Brain (organoid and tissue), 16 donors: ENCODE measurements at places on chromosomes 2 and 18.

- DNase-seq = peak; percentile 67
Measured at GRCh38 chr2:98806236-98806697, 75.3 kb upstream of the MGAT4A start.

DNA sequence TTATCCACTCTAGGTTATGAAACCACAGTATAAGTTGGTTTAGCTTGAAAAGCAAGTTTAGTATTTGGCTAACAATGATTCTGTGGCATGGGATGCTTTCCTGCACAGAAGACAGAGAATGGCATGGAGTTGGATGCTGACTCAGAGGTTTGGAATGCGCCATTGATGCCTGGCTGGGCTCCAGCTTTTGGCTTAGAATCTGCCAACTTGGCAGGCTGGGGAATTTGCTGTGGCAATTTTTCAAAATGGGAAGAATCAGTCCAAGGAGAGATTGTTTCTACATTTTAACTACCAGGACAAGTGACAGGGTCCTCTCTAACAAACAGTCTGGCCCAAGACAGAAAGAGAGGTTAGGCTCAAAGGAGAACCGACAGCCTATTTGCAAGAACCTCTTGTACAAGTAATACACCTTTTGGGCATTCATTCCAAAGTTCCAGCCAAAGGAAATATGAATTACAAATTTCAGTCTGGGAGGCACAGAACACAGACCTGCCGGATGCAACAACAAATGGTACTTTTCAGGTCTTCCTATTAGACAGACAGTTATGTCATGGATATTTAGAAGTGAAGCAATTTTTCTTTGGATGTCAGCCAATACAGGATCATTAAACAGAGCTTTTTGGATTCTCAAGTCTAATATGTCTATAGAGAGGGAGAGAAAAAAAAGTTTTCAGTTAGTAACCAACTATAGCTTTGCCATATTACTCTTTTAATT, 1027.7 kb downstream of the TMEM182 start:
- peak; percentile 84 for DNase-seq

DNA sequence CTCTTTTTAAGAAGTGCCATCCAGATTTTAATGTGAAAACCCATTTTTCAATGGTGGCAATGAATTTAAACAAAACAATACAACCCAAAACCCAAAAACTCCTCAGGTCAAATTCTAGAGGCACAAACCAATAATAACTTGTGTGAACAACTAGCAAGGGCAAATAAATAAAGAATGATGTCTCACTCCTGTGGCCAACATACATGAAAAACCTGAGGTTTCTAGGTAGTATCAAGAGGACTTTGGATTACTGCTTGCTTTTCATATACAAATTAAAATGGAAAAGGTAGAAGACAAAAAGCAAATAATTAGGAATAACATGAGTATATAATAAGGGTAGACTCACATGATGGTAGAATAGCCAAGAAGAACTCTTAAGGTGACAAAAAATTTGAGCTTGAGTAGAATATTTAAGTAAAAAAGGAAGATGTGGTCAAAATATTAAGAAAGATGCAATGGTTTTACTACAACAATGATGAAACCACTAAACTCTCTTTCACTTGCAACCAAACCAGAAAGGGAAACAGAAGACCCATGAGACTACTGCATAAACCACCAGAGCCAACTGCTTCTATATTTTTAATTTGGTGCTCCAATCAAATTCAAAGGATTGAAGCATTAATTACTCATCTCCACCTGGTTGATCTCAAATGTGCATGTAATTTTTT, 53.5 kb downstream of the DARS1 start:
- DNase-seq = no peak

DNA sequence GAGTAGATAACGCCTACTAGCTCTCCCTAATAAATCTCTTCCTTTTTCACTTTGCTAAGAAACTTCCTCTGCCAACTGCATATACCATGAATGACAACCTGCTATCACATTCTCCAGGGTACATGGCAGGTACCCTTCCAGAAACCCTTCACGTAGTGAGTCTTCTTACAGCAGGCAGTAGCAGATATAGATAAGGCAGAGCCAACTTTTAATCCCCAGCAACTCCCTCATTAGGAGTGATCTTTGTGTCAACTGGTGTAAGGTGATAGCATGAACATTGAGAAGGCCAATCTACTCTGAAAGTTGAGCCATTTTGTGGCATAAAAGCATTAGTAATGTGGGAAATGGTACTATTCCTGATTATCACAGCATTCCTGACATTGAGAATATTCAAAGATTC, 5.7 kb upstream of the STK17B start:
- DNase-seq = no peak

GRCh38 chr2:135785032-135785431, 43.4 kb downstream of the UBXN4 start:
- no peak for DNase-seq

GRCh38 chr2:126787289-126787688, 111.4 kb upstream of the TEX51 start:
- DNase-seq = no peak

- no peak for DNase-seq
Measured at GRCh38 chr18:80112624-80113248, 3.7 kb downstream of the ADNP2 start.

- peak; percentile 55 for DNase-seq
Measured at GRCh38 chr2:170341684-170342623, 164.0 kb downstream of the MYO3B start.

DNA sequence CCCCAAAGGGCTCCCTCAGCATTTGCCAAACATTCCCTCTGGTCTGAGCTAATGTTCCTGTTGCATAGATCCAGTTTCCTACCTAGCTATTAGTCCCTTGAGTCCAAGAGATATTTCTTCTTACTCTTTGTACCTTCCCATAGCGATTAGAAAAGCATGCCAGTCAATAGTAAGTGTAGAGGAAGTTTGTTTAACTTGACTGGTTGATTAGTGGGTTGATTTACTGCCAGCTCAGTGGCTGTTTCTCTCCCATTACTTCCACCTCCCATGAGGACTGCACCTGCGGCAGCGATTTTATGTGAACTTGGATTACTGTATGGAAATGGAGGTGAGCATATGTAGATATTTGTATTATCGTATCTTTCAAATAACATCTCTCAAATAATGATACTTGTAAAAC, 1748.4 kb upstream of the CELF4 start:
- no peak for DNase-seq

DNA sequence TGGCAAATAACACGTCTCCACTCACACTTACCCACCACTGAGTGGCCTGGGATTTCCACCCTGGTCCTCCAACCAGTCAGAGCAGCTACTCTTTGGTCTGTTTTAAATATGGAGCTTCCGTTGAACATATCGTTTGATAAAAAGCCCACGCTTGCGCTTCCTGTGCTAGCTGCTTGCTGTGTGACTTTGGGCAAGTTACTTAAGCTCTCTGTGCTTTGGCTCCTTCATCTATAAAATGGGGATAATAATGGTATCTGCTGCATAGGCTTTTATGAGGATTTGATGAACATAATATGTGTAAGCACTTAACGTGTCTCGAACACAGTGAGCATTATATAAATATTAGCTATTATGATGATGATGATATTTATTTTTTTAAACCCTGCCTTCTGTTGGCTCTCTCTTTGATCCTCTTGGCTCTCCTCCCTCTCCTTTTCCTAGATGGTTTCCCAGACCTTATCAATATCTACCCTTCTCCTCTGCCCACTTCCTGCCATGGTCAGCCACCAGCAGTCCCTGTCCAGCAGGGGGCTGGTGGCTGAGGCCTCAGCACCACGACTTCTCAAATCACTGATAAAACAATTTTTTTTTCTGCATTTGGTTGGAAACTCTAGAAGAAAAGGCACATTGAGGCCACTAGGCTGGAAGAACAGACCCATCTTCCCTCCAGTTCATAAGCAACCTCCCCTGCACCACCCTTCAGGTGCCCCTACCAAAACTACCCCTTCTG, 191.9 kb downstream of the LOXHD1 start:
- DNase-seq = no peak

DNA sequence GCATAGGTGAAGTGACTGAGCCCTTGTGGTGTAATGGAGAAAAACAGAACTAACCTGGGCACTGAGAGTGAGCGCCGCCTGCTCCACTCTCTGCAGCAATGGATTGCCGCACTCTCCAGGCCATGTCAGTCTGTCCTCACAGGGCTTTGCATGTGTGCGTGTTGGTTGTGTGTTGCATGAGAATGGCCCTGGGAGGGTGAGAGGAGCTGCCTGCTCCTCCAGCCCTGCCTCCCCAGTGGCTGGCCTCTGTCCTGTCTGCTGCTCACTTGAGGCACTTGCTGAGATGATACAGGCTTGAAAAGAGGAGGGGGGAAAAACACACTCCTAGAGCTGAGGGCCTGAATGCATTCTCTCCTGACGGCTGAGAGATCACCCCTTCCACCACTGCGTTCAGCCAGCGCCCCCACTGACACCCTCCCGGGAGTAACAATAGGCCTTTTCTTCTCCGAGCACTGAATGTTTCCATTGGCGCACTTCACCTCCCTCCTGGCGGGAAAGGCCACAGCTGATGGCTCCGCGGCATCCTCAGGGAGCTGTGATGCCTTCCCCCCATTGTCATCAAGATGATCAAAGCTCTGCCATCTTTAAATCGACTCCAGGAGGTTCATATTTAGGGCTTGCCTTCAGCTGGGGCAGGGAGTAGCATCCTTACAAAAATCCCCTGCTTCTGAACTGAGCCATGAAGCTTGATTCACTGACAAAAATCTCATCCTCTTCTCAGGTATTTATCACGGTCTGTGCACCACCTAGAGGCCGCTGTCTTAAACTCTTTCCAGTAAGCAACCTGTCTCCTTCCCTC, 49.9 kb upstream of the DAPL1 start:
- peak; percentile 94 for DNase-seq

- DNase-seq = no peak
Measured at GRCh38 chr2:226002438-226002837, 602.9 kb downstream of the NYAP2 start.

- DNase-seq = no peak
Measured at GRCh38 chr2:44269831-44270230, 5.4 kb upstream of the SLC3A1 start.

GRCh38 chr2:102622646-102623045, 3.3 kb downstream of the SLC9A2 start:
- no peak for DNase-seq

- no peak for DNase-seq
Measured at GRCh38 chr18:7940971-7941370, 373.9 kb downstream of the PTPRM start.

GRCh38 chr2:47129191-47129706, 25.9 kb downstream of the STPG4 start:
- DNase-seq = peak; percentile 14

DNA sequence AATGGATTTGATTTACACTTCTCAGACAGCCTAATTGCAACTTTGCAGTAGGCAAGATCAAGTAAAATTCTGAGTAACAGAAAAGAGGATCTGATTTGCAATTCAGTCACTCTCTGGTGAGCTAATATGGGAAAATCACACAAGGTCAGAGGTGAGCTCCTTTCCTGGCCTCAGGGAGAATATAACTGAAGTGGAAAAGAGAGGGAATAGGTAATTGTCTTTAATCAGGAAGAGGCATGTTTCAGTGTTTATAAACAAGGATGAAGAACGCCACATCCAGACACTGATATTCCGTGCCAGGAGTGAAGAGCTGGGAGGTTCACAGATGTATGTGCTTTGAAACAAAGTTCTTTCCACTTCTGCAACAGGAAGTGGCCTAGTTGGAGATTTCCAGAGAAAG, 127.1 kb downstream of the ETAA1 start:
- DNase-seq = no peak

GRCh38 chr18:57088883-57089282, 58.0 kb upstream of the BOD1L2 start:
- no peak for DNase-seq

DNA sequence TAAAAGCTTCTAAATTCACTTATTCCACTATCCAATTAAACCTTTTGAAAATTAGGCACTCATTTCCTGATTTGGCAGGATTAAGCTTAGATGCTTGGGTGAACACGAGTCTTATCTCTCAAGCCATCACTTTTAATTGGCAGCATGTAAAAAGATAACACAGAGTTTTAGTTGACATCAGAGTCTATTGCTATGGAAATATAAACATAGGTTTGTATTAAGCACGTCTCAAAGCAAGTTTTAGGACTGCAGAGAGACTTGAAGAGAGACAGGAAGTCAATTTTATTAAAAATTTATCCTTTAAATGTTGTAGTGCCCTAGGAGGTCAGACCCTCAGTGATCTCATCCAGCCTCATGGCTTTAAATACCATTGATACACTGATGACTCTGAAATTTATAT, 5.6 kb downstream of the RBKS start:
- no peak for DNase-seq

DNA sequence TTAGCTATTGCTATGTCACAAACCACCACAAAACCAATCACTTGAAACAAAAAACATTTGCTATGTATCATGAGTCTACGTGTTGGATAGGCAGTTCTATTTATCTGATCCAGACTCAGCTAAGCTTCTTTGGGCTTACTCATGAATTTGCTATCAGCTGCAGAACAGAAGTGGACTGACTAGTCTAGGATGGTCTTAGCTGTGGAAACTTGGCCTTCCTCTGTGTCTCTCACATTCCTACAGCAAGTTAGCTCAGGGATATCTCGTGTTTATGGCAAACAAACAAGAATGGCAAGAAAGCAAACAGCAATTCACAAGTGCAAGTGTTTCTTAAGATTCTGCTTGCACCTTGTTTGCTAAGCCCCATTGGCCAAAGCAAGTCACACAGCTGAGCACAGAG, 288.0 kb upstream of the TNP1 start:
- no peak for DNase-seq

DNA sequence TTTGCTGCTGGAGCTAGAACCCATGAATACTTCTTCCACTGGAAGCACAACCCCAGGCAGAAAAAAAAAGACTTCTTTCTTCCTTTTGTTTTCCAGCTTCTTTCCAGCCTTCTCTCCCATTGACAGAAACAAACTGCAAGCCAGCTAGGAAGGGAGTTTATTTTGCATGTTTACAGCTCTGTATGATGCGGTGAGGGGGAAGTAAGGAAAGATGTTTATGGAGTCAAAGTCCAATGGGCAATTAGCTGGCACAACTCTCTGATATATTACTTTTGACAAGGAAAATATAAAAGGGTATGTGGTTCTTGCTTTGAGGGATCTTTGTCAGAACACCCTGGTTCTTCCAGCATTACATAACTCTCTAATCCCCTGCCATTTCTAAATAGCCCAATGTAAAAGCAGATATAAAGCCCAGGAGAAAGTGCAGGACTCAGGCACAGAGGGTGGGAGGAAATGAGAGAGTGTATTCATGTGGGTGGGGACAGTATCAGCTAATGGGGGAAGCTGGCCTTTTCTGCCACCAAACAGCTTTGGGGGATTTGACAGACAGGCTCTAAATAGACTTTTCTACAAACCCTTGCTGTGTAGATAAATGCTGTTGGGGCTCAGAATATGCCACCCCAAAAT, 9.3 kb upstream of the NMS start:
- DNase-seq = no peak

GRCh38 chr2:81194581-81194980, 890.0 kb upstream of the LRRTM1 start:
- DNase-seq = no peak

DNA sequence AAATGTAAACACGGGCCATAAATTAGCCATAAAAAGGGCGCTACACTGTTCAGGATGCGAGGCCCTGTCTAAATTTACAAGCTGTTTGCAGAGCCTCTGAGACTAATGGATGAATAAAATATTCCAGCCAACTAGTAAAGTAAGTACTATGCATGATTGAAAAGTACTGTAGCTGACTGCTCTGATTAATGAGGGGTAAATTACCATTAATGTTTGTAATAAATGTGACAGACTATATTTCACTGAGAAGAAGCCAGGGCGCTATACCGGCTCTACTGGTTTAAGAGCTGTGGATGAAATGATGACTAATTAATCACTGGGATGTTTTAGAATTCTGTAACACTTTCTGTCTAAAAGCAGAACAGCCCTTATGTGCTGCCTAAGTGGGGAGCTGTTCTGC, 54.3 kb upstream of the RGPD4 start:
- DNase-seq = peak; percentile 22
